ENCODE measurements at places on chromosomes 5 and 9. TPM values are rescaled to one million over a fixed set of nuclear protein-coding genes. Genes with fewer than 3 reads are reported as not detected.
A peak's percentile ranks its signal among the peaks of the same experiment; 100 is the strongest.

Gene ORM2
- not detected for total RNA-seq

DNA sequence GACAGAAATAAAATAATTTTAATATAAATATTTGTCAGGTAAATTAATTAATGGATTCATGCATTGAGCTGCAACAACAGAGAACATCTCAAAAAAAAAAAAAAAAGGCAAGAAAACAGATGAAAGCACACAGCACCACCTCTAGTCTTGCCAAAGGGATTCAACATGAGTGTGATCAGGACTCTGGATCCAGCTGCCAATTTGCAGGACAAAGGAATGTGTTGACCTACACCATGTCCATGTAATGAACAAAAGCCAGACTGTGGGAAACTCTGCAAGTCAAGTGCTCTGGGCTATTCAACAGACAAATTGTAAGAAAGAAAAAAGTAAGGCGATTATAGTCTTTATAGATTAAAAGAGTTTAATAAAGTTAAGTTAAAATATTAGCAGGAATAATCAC, 769.3 kb downstream of the TLR4 start:
- no peak for DNase-seq

GRCh38 chr5:115575167-115576070, 26.9 kb downstream of the TICAM2 start:
- peak; percentile 78 for DNase-seq

- no peak for DNase-seq
Observed at GRCh38 chr5:124365361-124365801, 381.1 kb downstream of the ZNF608 start.

DNA sequence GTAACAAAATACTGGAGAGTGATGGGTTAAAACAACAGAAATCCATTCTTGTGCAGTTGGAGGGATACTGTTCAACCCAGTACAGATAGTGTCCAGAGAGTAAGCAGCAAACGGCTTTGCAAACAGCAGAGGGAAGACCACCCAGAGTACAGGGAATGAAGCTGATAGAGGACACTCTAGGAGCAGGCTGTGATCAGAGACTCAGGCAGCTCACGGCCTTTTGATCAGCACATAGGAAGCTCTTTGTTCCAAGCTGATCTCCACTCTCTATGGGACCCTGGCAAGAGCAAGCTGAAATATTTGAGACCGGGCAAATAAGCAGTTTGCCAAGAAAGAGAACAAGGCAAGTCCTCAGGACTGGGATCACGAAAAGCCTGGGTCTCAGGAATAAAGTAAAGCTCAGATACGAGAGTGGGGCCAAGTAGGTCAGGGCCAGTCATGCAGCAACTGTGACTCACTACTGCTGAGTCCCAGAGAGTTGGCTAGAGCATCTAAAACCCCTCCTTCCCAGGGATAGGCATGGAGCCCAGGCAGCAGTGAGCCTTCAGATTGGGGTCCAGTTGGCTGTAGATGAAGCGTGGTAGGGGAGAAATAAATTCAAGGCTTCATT, 52.4 kb downstream of the MELK start:
- peak; percentile 47 for DNase-seq

- no peak for DNase-seq
Observed at GRCh38 chr9:107208121-107208520, 75.0 kb upstream of the RAD23B start.

DNA sequence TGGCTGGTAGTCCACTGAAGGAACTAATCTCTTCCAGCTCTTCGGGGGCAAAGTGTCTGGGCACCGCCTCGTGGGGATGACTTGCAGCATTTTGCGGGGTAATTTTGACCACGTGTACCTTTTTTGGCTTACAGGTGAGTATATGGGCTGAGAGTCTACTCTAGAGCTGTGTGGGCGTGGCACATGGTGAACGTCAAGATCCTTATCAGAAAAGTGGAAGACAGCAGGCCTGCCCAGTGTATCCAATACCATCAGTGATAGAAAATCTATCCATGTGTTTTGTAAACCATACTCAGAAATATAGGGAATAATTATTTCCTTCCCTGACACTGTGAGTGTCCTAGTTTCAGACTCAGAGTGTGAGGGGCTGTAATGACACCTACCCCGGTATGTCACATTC, 148.5 kb downstream of the SLIT3 start:
- DNase-seq = no peak

DNA sequence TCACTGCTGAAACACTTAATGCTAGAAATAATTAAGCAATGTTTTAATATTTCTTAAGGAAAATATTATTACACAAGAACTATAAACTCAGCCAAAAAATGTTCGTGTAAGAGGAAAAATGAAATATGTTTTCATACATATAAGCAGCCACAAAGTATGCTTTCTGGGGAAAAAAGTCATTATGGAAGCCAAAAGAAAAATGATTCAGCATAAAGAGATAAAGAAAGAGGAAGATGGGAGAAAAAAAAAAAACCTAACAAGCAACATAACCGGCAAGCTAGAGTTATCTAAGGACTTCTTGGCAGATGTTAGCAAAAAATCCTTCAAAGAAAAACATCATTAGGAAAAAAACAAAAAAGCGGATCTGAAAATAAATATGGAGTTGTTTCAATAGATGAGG, 179.1 kb downstream of the MUSK start:
- DNase-seq = no peak

GRCh38 chr5:180797256-180798192, 5.1 kb downstream of the MGAT1 start:
- no peak for DNase-seq

DNA sequence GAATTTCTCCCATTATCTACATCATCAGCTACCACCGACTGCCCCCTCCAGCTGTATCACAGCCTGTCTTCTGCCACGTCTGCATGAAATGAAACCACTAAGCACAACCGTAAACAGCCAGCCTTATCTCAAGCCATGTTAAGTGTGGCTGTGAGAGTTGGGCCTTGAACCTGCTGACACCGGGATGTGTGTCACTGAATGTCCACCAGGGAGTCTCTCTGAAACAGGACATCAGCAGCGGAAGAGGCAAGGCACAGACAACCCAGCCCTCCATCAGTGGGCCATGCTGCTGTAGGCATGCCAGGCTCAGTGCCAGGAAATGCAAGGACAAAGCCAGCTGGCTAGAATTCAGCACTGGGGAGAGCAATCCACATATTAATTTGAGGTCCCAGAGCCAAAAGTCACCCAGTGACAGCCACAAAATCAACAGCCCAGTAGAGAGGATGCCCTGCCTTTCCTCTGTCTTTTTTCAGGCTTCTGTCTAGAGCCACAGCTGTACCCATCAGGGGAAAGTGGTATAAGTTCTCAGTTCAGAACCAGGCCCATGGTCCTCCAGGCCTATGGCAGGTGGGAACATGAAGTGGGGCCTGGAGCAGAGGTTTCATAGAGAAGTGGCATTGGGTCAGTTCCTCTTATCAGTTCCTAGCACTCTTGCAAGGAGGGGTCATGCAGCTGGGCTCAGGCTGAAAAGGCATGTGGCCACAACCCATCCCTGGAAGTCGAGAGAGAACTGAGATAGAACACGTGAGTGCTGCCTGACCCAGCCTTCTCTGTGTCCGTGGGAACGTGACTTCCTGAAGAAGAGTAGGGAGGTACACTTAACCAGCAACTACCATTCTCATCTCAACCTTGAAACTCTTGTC, 199.4 kb downstream of the ESM1 start:
- DNase-seq = peak; percentile 2

DNA sequence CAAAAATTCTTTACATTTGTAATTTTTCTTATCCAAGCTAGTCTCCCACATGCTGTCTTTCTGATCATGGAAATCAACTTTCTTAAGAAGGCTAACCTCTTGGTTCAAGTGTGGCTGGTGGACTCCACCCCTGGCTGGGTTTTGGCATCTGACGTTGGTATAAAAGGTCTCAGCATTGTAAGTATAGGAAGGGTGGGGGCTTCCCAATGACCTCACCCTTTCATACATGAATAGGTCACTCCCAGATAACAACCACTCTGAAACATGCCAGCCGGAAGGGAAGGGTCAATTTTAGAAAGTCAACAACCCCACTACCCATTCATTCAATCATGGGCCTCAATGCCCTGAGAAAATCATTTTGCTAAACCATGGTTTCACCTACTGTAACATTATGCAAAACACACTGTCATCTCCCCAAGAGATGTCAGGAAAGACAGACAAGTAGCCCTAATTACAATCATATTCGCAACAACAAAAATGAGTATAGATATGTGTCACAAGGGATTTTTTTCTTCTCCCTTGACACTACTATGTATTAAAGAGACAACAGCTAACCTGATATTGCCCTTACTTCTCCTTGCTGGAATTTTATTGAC, 31.9 kb upstream of the PCSK5 start:
- no peak for DNase-seq

Data from PC-3 (cell line).